COLO829 (cell line): ENCODE measurements at places on chromosomes 6 and 20.

DNA sequence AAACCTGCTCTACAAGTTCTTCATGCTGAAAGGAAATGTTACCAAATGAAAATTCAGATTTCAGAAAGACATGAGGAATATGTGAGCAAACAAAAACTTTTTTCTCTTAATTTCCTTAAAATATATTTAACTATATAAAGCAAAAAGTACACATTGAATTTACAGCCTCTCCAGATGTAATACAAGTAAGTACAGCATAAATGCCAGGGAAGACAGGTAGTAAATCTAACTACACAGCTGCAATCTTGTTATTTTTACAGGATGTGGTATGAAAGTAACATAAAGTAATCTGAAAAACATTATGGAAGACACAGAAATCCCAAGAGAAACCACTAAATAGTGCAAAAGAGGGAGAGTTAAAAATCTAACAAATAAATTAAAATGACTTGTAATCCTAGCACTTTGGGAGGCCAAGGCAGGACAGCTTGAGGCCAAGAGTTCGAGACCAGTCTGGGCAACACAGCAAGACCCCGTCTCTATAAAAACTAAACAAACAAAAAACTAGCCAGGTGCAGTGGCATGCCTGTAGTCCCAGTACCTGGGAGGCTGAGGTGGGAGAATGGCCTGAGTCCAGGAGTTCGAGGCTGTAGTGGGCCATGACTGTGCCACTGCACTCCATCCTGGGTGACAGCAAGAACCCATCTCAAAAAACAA lies 50.7 kb downstream of the FAM8A1 start:
- DNase-seq, result no peak

DNA sequence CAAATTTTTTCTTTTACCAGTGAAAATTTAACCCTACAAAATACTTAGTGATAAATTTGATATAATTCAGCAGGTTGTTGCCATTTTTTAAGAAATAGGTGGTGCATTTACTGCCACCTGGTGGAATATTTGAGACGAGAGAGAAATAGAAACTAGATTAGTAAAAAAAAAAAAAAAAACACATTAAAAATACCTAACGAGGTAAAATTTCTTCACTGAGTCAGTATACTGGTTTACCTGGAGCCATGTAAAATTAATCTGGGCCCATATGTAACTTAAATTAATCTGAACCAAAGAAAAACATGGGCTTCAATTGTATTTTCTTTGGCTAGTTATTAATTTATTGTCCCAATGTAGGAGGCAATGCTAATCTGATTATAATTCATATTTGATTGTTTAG lies 520.8 kb downstream of the EPM2A start:
- peak; percentile 12 for DNase-seq

DNA sequence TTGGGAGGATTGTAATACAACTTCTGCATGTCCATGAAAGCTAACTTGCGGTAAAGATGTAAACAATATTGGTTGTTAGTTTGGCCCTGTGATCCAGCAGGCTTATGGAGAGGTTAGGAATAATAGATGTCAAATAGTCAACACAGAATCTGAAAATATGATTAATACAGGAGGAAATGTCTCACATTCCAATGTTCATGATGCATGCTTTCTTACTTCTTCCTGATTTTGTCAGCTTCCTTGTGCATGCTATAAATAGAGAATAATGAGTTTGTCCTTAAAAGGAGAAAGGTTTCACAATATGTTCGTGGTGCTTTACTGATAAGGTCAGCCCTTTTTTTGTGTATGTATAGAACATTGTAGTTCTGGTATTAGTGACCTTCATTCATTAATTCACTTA lies 136.7 kb downstream of the MMUT start:
- peak; percentile 2 for DNase-seq

GRCh38 chr6:98904096-98904495 lies 43.6 kb downstream of the FBXL4 start:
- no peak for DNase-seq

DNA sequence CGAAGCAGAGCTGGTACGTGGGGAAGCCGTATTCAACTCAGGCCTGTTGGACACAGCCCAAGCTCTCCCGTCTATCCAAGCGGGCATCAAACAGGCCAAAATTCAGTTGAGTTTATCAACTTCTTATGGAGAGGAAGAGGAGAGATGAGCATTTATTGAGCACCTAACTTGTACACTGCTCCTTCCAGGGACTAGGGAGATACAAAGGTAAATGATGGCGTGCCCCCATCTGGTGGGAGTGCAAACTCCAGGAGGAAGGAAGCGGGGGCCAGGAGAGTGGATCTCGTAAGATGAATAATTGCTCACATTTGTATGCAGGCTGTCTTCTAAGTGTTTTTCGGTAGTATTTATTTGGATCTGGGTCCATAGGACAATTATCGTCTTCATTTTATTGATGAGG lies 146.6 kb downstream of the SOBP start:
- no peak for DNase-seq

GRCh38 chr20:5402903-5403531 lies 86.3 kb upstream of the PROKR2 start:
- peak; percentile 35 for DNase-seq

DNA sequence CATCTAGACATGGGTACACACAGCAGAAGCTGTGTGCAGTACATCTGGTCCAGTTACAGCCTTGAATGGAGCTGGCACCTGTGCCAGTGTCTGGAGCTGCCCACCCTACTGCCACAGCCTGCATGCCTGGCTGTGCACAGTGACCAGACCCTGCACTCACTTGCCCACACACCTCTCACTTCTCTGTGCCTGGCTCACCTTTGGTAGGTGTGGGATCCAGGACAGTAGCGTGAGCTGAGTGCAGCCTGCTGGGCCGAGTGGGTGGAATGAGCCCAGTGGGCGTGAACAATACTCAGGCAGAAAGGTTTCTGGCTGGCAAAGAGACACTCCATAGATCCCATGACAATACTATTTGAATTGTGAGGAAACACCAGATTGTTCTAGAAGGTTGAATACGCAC lies 839.5 kb upstream of the FLRT3 start:
- DNase-seq, result no peak

DNA sequence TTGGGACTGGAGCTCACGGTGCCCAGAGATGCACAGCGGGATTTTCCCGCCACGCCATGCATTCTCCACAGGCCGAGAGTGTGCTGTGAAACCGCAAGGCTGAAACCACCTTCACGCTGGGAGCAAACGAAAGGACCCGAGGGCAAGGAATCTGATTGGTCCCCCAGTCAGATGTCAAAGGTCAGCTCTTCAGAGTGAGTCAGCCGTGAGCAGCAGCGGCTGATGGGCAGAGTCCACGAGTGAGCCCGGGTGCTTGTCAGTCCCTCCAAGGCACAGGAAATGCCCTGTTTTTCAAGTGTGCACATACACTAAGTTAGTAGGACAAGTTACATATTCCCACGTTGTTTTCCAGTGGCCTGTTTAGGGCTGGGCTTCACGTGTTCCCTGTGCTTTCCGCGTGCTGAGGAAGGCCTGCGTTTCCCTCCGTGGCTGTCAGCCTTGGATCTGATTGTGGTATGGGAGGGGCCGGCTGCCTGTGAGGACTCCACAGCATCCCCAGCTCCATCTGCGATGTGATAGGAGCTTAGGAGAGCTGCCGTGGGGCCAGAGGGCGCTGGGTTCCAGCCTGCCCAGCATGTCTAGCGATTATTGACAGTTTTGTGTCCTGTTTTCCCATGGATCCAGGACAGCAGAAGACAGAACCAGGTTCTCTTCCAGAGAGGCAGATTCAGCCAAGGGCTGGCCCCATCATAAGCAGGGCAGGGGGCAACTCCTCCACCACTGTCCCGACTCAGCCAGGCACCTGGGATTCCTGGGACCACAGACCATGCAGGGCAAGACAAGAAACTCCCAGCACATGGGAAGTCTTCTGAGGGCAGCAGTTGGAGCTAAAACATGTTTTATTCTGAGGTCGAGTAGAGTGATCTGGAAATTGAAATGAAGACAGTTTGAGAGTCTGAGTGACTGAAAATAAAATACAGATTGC lies 38.2 kb upstream of the FRMD1 start:
- DNase-seq, result no peak

DNA sequence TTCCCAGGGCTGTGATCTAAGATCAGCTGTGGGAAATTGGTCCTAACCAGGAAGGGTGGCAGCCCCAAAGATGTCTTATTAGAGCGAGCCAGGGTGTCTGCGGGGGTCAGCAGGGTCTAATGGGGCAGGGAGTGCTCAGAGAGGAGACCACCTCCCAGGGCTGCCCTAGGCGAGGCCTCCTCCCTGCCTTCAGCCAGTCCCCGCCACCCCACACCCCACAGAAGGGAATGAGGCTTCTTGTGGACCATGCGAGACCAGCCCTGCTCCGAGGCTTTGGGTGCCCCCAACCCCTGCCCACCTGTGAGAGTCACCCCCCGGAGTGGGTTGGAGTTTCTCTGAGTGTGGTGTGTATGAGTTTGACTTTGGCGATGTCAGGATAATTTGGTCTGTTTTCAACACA lies 37.8 kb downstream of the SYNJ2 start:
- DNase-seq, result no peak

- no peak for DNase-seq
Measured at GRCh38 chr6:28211840-28212509, 13.1 kb upstream of the ZSCAN9 start.

GRCh38 chr20:41367956-41368355 lies 1.3 kb upstream of the EMILIN3 start:
- no peak for DNase-seq

GRCh38 chr6:157322792-157323254 lies 496 bp downstream of the TMEM242 start:
- DNase-seq, result peak; percentile 62

DNA sequence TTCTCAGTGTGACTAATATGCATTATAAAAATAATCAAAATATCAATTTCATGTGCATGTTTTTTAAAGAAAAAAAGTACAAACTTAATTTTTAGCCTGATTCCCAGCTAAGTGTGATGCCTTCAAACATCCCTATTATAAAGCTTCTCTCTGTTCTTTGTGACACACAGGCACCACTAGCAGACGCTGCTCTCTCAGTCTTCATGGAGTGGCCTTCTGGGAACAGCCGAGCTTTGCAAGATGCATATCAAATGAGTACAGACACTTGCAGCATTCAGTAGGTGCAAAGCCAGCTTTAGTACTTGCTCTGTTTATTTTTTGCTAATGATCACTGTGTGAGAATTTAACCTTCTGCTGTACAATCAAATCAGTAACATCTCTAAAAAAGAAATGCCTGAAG lies 340.0 kb downstream of the ADGRB3 start:
- DNase-seq, result peak; percentile 34

GRCh38 chr6:137705160-137706082 lies 161.6 kb upstream of the TNFAIP3 start:
- DNase-seq, result peak; percentile 59

- DNase-seq, result peak; percentile 51
Measured at GRCh38 chr6:111534231-111534751, 51.3 kb upstream of the REV3L start.

GRCh38 chr6:104638841-104639290 lies 220.9 kb downstream of the HACE1 start:
- no peak for DNase-seq

GRCh38 chr6:159378411-159379328 lies 209.5 kb downstream of the FNDC1 start:
- DNase-seq, result no peak

- DNase-seq, result no peak
Measured at GRCh38 chr6:108697561-108698161, 136.9 kb downstream of the FOXO3 start.

DNA sequence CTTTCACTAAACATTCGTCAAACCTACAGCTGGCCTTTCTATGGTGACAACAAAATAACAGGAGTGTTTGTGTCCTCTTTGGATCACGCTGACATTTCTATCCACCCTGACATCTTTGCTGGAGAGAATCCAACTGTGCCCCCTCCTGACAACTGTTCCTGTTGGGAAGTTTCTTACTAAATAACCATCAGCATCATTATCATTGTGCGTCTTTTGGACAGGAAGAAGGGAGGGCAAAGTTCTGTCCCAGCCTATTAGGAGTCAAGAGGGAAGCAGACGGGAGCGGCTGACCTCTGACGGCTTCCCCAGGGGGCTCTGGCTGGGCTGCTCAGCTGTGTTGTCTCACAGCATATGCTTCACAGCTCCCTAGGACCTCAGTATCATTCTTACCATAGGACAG lies 195.9 kb upstream of the SULF2 start:
- DNase-seq, result no peak

DNA sequence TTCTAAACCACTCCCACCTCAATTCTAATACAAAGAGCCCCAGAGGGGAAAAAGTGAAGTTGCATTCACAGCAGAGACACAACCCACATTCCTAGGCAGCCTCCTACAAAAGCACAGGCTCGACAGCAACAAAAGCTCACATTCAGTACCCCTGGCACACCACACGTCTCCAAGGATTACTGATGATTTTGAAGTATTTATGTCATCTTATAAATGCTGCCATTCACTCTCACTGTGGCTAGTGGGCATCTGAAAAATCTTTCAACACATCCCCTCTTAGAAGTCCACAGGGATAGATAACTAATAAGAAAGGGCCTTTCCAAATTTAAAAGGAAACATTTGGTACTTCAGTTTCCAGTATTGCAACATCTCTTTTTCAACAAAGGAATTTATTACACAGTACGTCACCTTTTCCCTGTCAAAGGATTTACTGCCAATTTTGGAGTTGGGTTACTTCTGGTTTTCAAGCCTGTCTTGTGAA lies 146.7 kb downstream of the TASP1 start:
- peak; percentile 94 for DNase-seq

DNA sequence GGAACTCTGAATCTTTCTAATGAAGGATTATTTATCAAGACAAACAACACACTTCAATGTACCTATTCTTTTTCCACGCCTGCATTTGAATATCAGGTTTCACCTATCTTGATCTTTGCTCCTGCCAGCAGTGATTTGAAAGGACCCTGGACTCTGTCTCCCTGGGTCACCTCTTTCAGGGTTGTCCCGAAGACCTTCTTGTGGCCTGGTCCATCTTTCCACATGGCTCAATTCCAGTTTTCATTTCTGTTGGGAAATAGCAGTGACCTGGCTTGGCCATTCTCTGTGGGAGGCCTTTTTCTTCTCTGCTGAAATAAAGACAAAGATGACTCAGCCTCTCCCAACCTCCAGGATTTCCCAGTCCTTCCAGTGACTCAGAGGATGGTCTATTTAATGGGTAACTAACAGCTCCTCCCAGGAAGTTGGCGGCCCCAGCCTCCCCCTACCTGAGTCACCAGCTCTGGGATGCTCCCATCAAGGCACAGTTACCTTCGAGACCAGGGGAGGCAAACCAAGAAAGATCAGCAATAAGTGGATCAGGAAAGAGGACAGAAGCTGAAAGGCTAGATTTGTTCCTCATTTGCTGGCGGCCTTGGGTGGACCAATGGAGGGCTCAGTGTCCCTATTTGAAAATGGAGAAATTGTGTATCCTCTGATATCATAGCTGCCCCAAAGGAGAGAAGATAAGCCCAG lies 120.2 kb upstream of the RNF24 start:
- peak; percentile 95 for DNase-seq

- no peak for DNase-seq
Measured at GRCh38 chr6:29887330-29887818, 55.0 kb upstream of the HLA-A start.

DNA sequence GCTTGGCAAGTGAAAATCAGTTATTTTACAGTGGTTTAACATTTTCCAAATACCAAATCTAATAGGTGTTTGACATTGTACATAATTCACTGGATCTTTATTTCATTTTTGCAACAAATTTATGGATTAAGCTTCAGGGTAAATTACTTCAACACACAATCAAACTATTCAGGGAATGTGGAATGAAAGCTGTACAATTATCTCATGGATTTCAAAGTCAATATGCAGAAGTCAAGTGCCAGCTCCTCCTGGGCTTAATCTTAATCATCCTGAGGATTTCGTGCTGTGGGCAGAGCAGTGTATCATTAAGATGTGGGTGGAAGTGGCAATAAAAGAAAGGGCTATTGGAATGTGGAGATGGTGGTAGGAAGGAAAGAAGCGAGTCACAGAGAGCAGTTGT lies 548.8 kb downstream of the COL12A1 start:
- peak; percentile 40 for DNase-seq
